HS-27A (cell line): ENCODE measurements at places on chromosomes 2 and 18.

- no peak for DNase-seq
Measured at GRCh38 chr18:21084511-21085078, 27.0 kb downstream of the ROCK1 start.

GRCh38 chr2:28239207-28239606, 153.5 kb upstream of the FOSL2 start:
- DNase-seq, result no peak

GRCh38 chr2:66390152-66390551, 44.8 kb upstream of the MEIS1 start:
- DNase-seq, result no peak

DNA sequence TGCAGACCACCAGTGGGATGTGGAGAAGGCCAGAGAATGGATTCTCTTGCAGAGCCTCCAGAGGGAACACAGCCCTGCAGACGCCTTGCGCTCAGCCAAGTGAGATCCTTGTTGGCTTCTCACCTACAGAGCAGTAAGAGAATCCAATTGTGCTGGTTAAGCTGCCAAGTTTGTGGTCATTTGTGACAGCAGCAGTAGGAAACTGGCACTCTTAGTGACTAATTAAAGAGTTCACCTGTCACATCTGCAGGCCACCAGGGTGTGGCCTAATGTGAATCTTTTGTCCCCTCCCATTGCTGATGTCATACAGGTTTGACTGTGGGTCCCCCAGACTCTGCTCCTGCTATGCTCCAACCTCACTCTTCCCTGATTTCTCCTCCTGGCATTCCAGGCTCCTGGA, 235.9 kb downstream of the TFCP2L1 start:
- no peak for DNase-seq

GRCh38 chr2:201058914-201059313, 12.6 kb downstream of the HYCC2 start:
- no peak for DNase-seq

DNA sequence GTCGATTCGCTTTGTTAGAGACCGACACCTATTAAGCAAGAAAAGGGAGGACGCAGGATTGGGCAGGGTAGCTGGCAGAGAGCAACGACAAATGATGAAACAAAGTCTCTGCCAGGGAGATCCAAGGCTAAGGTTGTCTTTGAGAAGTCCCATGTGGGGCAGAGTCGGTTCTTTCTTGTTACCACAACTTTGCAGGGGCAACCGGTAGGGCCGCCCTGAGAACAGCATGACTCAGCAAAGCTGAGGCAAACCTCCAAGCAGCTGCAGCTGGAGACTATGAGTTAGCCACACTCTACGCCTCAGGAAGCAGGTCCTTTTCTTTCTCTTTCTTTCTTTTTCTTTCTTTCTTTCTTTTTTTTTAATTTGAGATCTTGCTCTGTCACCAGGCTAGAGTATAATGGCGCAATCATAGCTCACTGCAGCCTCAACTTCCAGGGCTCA, 452.3 kb upstream of the ID2 start:
- DNase-seq, result no peak

GRCh38 chr2:191122638-191123294, 28.0 kb downstream of the STAT4 start:
- DNase-seq, result no peak

- DNase-seq, result no peak
Measured at GRCh38 chr18:10919851-10920250, 229.5 kb downstream of the PIEZO2 start.

DNA sequence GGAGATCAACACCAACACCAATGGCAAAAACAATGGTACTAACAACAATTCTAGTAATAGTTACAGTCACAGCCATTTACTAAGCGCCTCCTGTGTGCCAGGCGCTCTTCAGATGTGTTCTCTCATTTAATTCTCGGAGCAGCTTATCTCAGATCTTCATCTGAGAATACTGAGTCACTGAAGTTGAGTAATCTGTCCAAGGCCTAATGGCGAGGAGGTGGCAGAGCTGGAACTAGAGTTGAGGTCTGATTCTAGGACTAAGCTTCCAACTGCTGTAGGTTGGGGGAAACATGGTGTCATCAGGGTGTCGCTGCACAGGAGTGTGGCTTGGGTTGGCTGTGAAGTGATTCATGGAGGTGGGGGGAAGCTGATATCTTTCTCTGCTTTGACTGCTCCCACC, 156.1 kb downstream of the DYSF start:
- DNase-seq, result no peak

- no peak for DNase-seq
Measured at GRCh38 chr18:5158587-5158986, 38.5 kb downstream of the AKAIN1 start.

GRCh38 chr2:240561325-240561971, 1.3 kb downstream of the DUSP28 start:
- DNase-seq, result no peak

- no peak for DNase-seq
Measured at GRCh38 chr18:12362473-12363174, 14.4 kb downstream of the AFG3L2 start.

DNA sequence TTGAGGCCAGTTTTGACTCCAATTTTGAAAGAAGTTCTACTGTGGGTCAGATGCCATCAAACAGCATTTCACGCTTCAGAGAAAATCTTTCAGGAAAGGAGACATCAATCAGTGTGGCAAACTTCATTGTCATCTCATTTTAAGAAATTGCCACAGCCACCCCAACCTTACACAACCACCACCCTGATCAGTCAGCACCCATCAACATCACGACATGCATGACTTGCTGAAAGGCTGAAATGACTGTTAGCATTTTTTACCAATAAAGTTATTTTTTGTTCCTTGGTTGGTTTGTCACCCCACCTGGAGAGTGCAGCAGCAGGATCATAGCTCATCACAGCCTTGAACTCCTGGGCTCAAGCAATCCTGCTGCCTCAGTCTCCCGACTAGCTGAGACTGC, 10.4 kb downstream of the DNAJC10 start:
- DNase-seq, result no peak

DNA sequence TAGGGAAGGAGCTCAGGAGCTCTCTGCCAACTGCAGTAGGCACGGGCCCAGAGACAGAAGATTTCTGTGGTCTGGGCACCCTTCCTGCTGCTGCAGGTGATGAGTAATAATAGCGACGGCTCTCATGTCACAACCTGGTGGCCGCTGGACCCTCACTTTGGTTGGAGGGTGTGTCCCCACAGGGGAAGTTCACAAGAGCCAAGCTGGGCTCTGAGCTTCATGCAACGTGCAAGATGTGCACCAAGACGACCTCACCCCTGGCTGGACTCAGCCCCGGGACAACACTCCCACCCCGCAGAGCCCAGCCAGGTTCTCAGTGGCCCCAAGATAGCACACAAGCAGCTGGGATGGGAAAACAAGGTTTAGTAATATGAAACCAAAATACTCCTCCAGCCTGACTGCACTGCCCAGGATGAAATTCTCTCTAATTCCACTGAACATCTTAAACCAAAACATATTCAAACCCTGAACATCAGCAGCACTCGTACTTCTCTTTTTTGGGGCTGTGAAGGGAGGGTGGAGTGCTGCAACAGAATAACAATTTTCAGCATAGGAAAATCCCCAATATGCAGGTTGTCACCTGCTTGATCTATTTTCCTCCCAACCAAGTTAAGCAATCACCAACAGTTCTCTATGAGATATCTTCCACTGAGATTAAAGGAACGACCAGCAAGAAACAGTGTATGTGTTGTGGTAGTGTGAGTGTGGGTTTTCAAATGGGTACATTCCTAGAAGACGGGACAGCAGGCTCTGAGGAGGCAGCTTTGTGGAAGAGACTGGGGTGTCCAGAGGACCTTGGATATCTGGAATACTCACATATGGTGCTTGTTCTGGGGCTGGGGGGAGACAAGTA, 26.5 kb downstream of the BCL2 start:
- DNase-seq, result no peak

DNA sequence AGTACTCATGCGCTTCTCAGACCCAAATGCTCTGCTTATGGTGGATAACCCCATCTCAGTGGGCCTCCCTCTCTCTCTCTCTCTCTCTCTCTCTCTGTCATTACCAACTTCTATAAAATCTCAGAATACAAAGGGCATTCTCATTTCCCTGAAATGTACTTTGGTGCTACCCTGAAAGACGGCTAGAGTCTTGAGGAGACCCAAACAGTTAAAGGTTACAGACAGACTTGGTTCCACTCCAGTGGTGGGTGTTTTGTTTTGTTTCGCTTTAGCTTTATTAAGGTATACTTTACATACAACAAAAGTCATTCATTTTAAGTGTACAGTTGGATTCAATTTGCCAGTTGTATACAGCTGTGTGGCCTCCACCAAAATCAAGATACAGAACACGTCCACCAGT, 60.9 kb downstream of the BCL11A start:
- no peak for DNase-seq

DNA sequence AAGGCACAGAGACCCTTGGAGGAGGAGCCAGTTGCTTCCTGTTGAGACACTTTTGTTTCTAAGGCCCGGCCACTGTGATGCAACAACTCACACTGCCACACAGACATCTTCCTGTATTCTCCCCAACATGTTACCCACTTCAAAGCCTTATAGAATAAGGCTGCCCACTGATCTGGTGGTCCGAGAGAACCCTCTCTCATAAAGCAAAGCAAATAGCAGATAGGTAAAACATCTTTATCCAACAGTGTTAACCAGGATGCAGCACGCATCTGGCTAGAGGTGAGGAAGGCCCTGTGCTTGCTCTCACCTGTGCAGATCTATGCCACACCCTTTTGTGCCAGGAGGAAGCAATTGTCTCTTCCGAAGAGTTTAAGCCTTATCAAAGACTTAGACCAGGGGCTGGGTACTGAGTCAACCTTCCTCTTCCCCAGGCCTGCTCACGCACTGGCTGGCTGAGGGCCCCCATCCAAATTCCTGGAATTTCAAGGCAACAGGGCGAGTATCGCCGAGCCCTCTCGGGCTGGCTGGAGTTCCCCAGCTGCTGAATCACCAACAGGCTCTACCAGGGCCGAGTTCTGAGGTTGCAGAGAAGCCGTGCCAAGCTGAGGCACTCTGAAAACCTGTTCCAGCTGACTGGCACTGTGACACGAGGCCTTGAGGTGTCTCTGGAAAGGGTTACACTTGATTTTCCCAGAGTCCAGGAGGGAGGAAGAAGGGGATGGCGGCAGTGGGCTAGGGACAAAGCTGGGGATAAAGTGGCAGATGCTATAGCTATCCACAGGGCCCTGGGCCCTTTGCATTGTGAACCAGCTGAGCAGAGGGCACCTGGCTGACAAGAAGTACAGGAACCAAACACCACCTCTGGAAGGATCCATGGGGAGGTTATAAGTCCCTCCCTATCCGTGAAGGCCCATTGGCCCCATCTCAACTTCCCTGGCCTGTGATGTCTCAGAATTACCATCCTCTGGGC, 29.3 kb downstream of the TGFA start:
- peak; percentile 77 for DNase-seq

DNA sequence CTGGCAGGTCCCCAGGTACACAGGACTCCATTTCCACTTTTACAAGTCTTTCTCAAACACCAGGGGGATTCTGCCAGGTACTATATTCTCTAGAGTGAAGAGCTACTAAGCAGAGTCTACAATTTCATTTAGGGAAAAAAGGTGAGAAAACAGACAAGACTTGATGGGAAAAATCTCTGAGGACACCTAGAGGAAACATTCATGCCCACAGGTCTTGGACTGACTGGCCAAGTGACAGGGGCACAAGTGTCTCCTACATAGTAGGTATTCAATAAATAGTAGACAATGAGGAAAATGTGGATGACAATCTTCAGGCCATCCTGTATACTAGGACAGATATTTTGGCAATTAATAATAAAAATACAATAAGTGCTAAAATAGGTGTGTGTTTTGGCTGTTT, 228.6 kb downstream of the CLIP4 start:
- DNase-seq, result no peak

DNA sequence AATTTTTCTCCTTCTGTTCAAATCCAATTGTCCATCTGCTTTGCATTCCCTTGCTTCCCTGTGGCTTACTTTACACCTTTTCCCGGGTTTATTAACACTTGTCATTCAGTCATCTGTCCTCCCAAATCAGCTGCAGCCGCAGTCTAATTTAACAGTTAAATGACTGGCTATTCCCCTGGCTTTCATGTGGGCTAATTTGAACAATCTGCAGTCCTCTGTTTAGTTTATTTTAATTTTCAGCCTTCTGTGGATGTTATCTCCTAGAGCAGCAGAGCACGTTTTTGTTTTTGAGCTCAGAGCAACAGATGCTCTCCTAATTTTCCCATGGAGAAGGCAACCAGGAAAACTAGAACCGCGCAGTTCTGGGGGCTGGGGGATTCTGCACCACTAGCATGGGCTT, 55.0 kb downstream of the MEP1B start:
- no peak for DNase-seq

GRCh38 chr2:26521054-26521912, 43.4 kb upstream of the OTOF start:
- no peak for DNase-seq

DNA sequence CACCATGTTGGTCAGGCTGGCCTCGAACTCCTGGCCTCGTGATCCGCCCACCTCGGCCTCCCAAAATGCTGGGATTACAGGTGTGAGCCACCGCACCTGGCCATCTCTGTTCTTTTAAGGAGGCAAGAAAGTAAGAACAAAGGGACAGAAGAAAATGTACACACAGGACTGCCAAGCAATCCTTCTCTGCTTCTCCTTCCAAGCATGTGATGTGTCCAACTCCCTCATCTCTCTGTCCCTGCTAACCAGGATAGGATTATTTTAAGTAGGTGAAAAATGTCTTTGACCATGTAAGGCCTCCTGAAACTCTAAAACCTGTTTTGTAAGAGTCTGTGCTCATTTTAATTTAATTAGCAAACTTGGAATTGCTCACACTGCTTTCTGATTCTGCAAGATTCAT, 89.3 kb upstream of the ATL2 start:
- no peak for DNase-seq
